Activated effector memory CD4-positive, alpha-beta T cell treated with anti-CD3 and anti-CD28 coated beads, Interleukin-2, amount 50 U/mL, for 16 hours (primary cell): ENCODE measurements at places on chromosomes 1 and 21.
A peak's percentile ranks its signal among the peaks of the same experiment; 100 is the strongest.

GRCh38 chr1:231860221-231861088, 233.9 kb downstream of the DISC1 start:
- DNase-seq = no peak

GRCh38 chr1:118960567-118961136, 27.5 kb downstream of the TBX15 start:
- DNase-seq = no peak

GRCh38 chr1:21200767-21201166, 24.1 kb upstream of the EIF4G3 start:
- DNase-seq = no peak

GRCh38 chr1:66383168-66383567, 150.8 kb upstream of the SGIP1 start:
- DNase-seq = no peak

- DNase-seq = no peak
Measured at GRCh38 chr1:115983584-115983983, 7.3 kb downstream of the SLC22A15 start.

DNA sequence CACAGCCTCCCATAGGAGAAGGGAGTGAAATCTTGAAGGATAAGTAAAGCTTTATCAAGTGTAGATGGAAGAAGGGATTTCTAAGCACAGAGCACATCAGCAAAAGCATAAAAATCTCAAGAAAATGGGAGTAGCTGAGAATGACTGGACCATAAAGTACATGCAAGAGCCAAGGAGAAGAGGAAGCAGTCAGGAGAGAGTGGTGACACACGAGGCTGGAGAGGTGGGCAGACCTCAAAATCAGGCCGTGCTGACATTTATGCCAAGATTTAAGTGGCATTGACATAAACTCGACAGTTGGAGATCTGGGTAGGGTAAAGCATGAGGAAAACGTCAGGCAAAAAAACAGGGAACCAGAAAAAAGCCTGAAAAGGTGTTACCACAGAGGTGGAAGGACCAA, 62.3 kb downstream of the GFI1 start:
- DNase-seq = no peak

DNA sequence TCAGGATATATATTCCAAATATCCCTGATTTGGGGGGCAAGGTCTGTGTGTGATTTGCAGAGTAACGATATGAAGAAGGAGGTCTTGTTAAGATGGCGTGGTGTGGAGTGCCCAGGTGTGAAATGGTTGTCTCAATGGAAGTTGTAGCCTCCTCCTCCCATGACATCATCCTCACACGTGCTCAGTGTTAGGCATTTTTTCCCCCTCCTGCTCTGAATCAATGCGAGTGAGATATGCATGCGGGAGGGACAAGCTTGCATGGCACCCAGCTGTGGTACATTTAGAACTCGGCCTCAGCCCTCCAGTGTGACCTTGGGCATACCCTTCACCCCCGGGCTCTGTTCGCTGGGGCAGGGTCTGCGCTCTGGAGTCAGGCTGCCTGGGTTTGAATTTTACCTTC, 55.6 kb downstream of the B3GALT5 start:
- no peak for DNase-seq

DNA sequence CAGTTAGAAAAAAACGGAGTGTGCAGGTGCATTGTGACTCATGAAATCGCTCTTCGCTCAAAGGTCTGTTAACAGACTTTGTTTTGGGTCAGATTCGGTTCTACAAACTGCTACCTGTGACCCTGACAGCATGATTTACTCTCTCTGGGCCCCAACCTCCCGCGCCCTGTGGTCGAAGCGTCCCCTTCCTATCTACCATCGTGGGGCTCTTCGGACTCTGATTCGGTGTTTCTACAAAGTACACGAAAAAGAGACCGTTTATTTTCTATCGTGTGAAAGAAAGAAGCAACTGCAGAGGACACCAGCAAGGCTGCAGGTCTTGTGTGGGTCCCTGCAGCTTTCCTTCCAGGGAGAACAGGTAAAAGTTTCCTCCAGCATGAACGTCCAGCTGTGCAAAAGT, 29.4 kb upstream of the SLC19A1 start:
- DNase-seq = no peak

GRCh38 chr1:187038784-187039183, 210.0 kb downstream of the PLA2G4A start:
- DNase-seq = no peak

GRCh38 chr1:221015159-221015790, 136.0 kb downstream of the HLX start:
- DNase-seq = no peak

DNA sequence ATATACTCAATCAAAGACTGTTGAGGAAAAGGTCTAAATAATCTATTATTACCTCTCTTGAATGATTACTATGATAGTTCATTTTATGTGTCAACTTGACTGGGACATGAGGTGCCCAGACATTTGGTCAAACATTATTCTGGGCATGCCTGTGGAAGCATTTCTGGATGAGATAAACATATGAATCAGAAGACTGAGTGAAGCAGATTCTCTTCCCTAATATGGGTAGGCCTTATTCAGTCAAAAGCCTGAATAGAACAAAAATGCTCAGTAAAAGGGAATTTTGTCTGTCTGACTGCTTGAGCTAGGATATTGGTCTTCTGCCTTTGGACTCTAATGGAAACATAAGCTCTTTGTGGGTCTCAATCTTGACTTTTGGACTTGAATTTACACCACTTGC, 73.3 kb upstream of the SOX13 start:
- no peak for DNase-seq

GRCh38 chr1:221069178-221069903, 190.1 kb downstream of the HLX start:
- no peak for DNase-seq

DNA sequence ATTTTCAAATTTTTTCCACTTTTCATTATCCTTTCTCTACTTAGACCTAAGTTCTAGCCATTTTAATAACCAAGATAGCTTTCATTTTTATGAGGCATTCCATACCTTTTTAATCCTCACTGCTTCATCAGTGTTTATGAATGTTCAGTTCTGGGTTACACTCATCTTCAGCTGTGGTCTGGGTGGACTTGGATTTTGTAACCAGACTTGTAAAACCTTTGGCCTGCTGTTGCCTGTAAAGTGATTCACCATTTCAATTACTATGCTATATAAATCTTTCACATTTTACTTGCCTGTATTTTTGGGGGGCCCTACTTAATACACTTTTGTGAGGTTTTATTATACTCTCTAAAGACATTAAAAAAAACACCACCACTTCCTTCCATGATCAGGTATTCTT, 46.2 kb downstream of the USP25 start:
- DNase-seq = no peak

DNA sequence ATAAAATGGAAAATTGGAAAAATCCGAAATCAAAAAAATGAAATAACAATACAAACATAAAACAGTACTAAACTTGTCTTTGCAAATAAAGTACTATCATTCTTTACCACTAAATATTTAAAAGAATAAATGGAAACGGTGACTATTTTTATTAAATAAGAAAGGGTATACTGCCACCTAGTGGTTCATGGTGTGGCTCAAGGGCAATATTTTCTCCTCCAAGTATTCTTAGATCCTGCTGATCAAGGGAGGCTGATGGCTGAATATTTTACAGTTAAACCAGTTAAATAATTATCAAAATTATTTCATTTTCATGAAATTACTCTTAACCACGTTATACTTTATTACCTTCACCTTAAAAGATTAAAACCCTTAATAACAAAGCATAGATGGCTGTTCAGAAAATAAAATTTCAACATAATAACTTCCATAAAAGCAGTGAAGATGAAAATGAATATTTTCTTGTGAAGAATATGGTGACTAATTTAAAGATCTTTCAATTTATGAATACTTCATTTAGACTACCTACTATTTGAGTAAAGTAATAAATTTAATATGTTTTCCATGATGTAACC, 1793.9 kb downstream of the NCAM2 start:
- no peak for DNase-seq

DNA sequence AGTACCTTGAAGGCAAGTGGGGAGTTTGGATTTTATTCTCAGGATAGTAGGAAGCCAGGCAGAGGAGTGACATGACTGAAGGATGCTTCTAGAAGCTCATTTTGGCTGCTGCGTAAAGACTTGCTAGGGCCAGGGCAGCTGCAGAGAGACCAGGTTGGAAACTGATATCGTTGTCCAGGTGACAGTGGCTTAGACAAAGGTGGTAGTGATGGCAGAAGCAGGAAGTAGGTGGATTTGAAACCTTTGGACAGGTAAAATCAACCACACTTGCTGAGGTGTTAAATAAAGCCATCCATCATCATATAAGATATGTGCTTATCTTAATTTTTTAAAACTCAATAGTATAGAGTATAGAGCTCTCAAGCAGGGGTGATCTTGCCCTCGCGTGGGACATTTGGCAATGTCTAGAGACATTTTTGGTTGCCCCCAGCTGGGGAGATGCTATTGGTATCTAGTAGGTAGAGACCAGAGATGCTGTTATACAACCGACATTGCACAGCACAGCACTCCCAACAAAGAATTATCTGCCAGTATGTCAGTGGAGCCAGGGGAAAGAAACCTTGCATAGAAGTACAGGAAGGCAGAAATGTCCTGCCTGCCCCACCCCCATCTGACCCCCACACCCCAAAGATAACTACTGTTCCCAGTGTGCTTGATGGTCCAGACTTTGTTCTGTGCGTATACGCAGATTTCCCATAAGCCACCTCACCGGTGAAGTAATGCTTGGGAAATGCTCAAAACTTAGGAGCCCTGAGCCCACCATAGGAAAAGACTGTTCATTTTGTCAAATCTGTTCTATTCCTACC, 31.1 kb downstream of the TMEM51 start:
- DNase-seq = no peak

GRCh38 chr21:38878379-38879179, 72.8 kb downstream of the ETS2 start:
- DNase-seq = no peak

- no peak for DNase-seq
Measured at GRCh38 chr1:3359756-3360440, 94.6 kb upstream of the ARHGEF16 start.

- no peak for DNase-seq
Measured at GRCh38 chr1:58003059-58003458, 543.5 kb downstream of the OMA1 start.

DNA sequence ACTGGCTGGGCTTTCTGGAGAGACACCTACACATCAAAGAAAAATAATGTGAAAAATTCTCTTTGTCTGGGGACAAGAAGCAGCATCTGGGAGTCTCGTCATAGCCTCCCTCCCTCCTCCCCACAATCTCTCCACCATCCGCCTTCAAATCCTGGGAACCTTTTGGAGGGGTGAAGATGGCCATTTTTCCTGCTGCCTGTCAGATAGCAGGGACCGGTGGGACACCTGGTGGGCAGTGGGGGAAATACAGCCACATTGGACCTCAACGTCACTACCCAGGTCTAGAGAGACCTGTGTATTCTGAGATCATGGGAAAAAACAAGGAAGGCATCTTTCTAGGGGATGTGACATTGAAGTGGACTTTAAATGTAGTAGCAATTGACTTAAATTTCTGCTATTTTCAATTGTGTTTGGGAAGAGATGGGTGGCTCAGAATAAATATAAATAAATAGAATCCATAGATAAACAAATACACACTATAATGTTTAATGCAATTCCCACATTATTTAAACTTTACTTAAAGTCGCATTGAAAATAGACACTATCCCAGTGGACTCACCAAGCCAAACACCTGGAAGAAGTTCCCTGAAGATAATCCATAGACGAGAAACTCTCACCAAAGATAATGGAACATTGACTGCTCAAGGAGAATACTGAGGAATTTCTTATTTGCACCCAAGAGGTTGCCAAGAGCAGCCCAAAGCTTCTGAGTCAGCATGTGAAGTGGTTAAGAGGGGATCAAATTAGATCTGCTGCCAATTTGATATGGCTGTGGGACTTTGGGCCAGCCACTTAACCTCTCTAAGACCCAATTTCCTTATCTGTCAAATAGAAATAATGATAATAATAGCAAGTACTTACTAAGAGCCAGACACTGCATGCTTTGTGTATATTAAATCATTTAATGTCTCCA, 147.6 kb upstream of the CAMK1G start:
- DNase-seq = peak; percentile 67

- DNase-seq = no peak
Measured at GRCh38 chr1:9510130-9510529, 29.1 kb upstream of the SLC25A33 start.

- DNase-seq = peak; percentile 77
Measured at GRCh38 chr1:107936498-107937481, 28.2 kb downstream of the VAV3 start.

DNA sequence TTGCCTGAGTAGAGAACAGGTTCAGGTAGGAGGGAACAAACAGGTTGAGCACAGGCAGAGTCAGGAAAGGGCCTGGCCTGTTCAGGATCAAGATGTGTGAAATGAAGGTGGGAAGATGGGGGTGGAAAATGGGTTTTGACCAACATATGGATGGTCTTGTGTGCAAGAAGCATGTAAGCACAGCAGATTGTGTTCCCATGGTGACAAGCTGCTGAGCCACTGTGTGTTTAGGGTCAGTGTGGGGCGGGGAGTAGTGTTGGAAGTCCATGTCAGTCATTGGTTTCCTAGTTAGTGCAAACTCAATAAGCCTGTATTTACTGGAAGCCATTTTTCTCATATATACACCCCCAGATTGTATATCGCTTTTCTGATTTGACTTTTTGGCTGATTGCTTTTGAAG, 111.9 kb downstream of the CAMTA1 start:
- DNase-seq = no peak
